Caki2 (cell line): ENCODE measurements at places on chromosomes 6 and 20. TPM values are rescaled to one million over a fixed set of nuclear protein-coding genes. Genes with fewer than 3 reads are reported as not detected.

- DNase-seq = no peak
Observed at GRCh38 chr6:39848171-39848570, 56.0 kb downstream of the DAAM2 start.

DNA sequence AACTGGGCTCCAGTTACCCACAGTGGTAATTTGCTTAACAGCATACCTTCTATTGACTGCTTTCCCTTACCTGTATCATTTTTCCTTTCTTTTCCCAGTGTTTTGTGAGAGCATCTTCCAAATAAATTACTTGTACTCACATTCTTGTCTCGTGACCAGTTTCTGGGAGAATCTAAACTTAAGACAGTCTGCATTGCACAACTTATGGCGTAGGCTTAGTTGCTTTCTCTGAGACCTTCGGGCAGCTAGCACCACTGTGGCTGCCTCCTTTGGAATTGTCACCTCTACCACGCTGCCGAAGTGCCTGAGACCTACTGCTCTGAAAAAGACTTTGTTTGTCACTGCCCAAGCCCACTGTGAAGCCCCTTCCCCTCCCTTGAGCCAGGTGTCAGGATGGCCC lies 188.1 kb upstream of the BMP2 start:
- DNase-seq = no peak

DNA sequence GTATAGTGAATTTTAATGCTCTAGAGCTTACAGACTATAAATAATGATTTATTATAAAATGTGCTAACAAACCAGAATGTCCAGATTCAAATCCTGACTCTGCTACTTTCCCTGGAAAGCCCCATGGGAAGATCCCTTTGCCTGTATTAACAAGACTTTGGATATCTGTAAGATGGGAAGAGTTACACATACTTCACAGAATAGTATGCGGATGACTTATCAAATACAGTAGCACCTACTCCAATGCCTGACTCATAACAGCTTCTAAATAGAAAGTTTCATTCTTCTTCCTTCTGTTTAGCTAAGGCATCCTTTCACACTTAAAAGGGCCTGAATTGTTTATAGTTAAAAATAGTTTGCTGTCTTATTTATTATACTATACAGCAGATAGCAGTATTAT lies 166.3 kb downstream of the KCNQ5 start:
- DNase-seq = no peak

The ARFGEF3 gene
- 4.5 and 5.5 TPM in 2 replicates for total RNA-seq

The PAK5 gene
- not detected in 2 replicates for total RNA-seq

The RNF182 gene
- total RNA-seq = 0.10 TPM in 1 of 2 replicates, not detected in the other

The BHLHE23 gene
- total RNA-seq = not detected in 2 replicates
